ENCODE measurements at places on chromosomes 3 and 15. TPM values are rescaled to one million over a fixed set of nuclear protein-coding genes. Genes with fewer than 3 reads are reported as not detected.
A peak's percentile ranks its signal among the peaks of the same experiment; 100 is the strongest.

GRCh38 chr3:169659820-169660674 lies 3.5 kb downstream of the MECOM start:
- H3K36me3 ChIP-seq, result no peaks in the 10 kb centered on the region
- peaks cover 78% of the 10 kb centered on the region for H3K27me3 ChIP-seq
- peak; percentile 63 for DNase-seq
- peak overlapping the region; percentile 97 for H3K27ac ChIP-seq

GRCh38 chr15:85091990-85092389 lies 110.3 kb downstream of the PDE8A start:
- peaks cover 69% of the 10 kb centered on the region for H3K36me3 ChIP-seq
- H3K4me1 ChIP-seq, result no peaks in the 10 kb centered on the region
- H3K4me3 ChIP-seq, result no peak overlapping the region
- H3K27me3 ChIP-seq, result no peaks in the 10 kb centered on the region

DNA sequence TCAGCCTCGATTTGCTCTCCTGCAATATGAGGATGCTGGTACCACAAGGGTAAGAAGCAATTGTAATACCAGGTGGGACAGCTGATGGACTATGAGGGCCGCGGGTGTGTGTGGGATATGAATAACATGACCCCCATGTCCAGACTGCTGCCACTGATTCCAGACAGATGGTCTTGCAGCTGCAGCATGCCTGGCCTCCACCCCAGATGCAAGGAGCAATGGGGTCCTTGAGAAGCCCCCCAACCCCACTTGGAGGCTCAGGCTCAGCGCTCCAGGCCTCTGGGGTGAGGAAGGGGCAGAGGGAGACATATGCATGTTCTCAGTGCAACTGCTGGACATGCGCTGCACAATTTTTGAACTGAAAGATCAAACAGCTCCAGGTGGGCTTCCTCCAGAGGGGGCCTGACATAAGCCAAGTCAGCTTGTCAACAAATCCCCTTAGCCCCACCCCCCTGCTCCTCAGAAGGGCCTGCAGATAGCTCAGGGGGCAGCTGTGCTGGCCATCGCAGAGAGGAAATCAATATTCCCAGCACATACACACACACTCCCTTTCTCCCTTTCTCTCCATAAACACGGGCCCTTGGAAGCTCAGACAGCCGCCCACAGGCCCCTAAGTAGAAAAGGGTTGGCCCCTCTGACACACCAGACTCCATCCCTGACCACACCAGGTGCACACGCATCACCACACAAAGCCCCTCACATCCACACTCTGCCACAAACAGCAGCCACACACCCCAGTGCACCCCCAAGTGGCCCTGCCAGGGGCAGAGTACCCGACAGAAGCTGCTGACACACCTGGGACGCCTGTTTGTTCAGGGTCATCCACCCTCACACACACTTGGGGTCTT lies 107.0 kb downstream of the IQSEC1 start:
- peak overlapping the region; percentile 82 for H3K27ac ChIP-seq
- peak overlapping the region; percentile 88 for H3K4me3 ChIP-seq
- H3K36me3 ChIP-seq, result no peaks in the 10 kb centered on the region
- H3K4me1 ChIP-seq, result peaks cover 44% of the 10 kb centered on the region
- H3K27me3 ChIP-seq, result no peaks in the 10 kb centered on the region

Gene ASB14
- total RNA-seq, result not detected

DNA sequence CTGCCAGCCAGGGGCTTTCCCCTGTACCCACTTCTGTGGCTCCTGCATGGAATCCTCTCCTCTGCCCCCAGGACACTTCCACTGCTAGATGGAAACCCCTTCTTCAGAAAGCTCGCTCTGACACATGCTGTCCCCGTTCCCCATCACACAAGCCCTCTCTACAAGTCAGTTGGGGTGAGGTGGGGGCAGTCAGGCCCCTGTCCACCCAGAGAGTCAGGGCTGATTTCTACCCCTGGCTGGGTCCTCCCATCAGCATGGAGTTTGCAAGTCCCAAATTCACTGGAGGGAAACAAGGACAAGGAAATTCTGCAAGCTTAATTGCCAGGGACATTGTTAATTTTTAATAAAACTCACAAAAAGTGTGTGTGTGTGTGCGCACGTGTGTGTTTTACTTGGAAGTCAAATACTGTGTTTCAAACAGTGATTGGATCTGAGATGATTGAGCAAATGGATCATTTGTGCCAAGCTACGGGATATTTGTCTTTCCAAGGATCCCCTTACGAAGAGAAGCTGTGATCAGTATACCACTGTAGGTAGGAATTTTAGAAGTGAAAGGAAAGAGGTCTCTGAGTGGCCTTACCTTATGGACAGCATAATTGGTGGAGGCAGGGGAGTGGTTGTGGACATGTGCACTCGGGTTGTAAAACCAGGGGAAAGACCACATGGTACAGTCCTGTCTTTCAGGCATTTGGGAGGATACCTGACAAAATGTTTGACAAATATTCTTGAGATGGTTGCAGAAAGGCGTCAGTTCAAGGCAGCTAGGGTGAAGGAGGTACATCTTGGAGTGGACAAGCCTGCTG lies 1.5 kb upstream of the AMOTL2 start:
- H3K4me3 ChIP-seq, result no peak overlapping the region
- peak overlapping the region; percentile 100 for H3K27ac ChIP-seq
- H3K36me3 ChIP-seq, result peaks cover 8% of the 10 kb centered on the region
- peaks cover 43% of the 10 kb centered on the region for H3K4me1 ChIP-seq

- DNase-seq, result no peak
- H3K4me3 ChIP-seq, result no peak overlapping the region
- H3K4me1 ChIP-seq, result no peaks in the 10 kb centered on the region
- H3K27ac ChIP-seq, result no peak overlapping the region
- peaks cover 98% of the 10 kb centered on the region for H3K36me3 ChIP-seq
These were observed 45.6 kb downstream of the CDAN1 start for GRCh38 chr15:42691308-42691707.

Gene SLC6A1
- total RNA-seq, result not detected

Gene MESP1
- 0.58 TPM for total RNA-seq

- DNase-seq, result peak; percentile 68
- H3K4me1 ChIP-seq, result peaks cover 5% of the 10 kb centered on the region
- H3K27me3 ChIP-seq, result no peaks in the 10 kb centered on the region
- no peak overlapping the region for H3K27ac ChIP-seq
These were observed 116.5 kb upstream of the SLC2A2 start for GRCh38 chr3:171142985-171143384.

Gene PATL2
- 5.4 TPM for total RNA-seq

Gene RYR3
- total RNA-seq, result 5.4 TPM

GRCh38 chr3:196166741-196167140 lies 44.5 kb downstream of the ZDHHC19 start:
- DNase-seq, result no peak
- H3K27me3 ChIP-seq, result no peaks in the 10 kb centered on the region

DNA sequence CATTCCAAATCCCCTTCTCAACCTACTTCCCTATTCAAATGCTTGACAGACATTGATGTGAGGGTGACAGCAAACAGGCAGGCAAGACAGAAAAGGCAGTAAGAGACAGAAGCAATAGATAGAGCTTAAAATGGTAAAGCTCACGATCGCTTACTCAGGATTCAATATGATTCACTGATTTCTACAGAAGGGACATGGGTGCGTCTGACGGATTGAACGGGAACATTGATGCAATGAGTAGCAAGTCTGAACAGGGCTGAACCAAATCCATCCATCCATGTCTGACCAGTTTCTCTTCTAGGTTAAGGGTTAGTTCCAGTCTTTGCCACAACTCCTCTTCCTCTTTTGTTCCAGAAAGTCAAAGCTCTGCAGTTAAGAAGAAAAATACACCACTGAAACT lies 35.1 kb downstream of the P2RY1 start:
- no peaks in the 10 kb centered on the region for H3K4me1 ChIP-seq
- H3K27me3 ChIP-seq, result no peaks in the 10 kb centered on the region
- no peaks in the 10 kb centered on the region for H3K36me3 ChIP-seq
- no peak overlapping the region for H3K27ac ChIP-seq
- peak; percentile 4 for DNase-seq

- H3K4me3 ChIP-seq, result no peak overlapping the region
- no peaks in the 10 kb centered on the region for H3K27me3 ChIP-seq
- no peak overlapping the region for H3K27ac ChIP-seq
- H3K36me3 ChIP-seq, result no peaks in the 10 kb centered on the region
- no peak for DNase-seq
These were observed 200.7 kb downstream of the GREM1 start for GRCh38 chr15:32918547-32918946.

GRCh38 chr3:149091983-149092382 lies 5.7 kb upstream of the HLTF start:
- H3K4me1 ChIP-seq, result no peaks in the 10 kb centered on the region
- no peaks in the 10 kb centered on the region for H3K36me3 ChIP-seq
- no peak overlapping the region for H3K27ac ChIP-seq

- DNase-seq, result no peak
- no peaks in the 10 kb centered on the region for H3K27me3 ChIP-seq
- H3K4me3 ChIP-seq, result no peak overlapping the region
- H3K27ac ChIP-seq, result no peak overlapping the region
These were observed 58.5 kb downstream of the ST8SIA2 start for GRCh38 chr15:92452143-92452542.

GRCh38 chr15:80875568-80876347 lies 96.6 kb downstream of the CEMIP start:
- no peaks in the 10 kb centered on the region for H3K4me1 ChIP-seq
- no peaks in the 10 kb centered on the region for H3K36me3 ChIP-seq
- H3K27ac ChIP-seq, result no peak overlapping the region
- DNase-seq, result no peak

DNA sequence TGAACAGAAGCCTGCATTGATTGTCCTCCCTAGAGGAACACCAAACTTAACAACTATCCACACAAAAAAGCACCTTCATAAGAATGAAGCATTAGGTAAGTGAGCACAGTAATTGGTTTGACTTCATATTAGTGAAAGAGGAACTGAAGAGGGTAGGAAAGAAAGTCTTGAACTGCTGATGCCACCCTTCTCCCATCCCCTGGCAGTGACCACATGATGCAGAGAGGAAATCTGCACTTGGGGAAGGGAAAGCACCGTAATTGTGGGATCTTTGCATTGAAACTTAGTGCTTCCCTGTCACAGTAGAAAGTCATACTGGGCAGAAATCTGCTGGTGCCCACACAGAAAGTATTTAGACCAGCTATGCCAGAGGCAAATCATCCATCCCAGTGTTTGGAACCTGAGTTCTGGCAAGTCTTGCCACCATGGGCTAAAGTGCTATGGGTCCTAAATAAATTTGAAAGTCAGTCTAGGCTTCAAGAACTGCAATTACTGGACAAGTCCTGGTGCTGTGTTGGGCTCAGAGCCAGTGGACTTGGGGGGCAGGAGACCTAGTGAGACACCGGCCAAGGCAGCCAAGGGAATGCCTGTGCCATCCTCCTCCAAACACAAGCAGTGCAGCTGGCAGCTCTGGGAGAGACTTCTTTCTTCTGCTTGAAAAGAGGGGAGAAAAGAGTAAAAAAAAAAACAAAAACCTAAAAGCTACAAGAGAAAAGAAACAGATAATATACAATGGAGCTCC lies 63.6 kb downstream of the SLC15A2 start:
- no peaks in the 10 kb centered on the region for H3K36me3 ChIP-seq
- no peak for DNase-seq
- H3K27ac ChIP-seq, result no peak overlapping the region
- no peaks in the 10 kb centered on the region for H3K4me1 ChIP-seq

Gene TTBK2
- 8.2 TPM for total RNA-seq

Gene BHLHE40
- 26.6 TPM for total RNA-seq

- no peaks in the 10 kb centered on the region for H3K36me3 ChIP-seq
- no peak overlapping the region for H3K4me3 ChIP-seq
- peak; percentile 87 for DNase-seq
- H3K27me3 ChIP-seq, result no peaks in the 10 kb centered on the region
These were observed 30.5 kb upstream of the MYZAP start for GRCh38 chr15:57561041-57561711.

Gene PARP9
- 27.9 TPM for total RNA-seq

Gene RETNLB
- not detected for total RNA-seq

- no peak for DNase-seq
These were observed 134.1 kb downstream of the ISL2 start for GRCh38 chr15:76470691-76471090.

GRCh38 chr3:159130108-159130507 lies 328.3 kb downstream of the MFSD1 start:
- no peak for DNase-seq
- H3K27ac ChIP-seq, result no peak overlapping the region
- H3K4me3 ChIP-seq, result no peak overlapping the region
- H3K36me3 ChIP-seq, result no peaks in the 10 kb centered on the region

- no peak overlapping the region for H3K27ac ChIP-seq
- peak; percentile 32 for DNase-seq
- peaks cover 22% of the 10 kb centered on the region for H3K27me3 ChIP-seq
- no peaks in the 10 kb centered on the region for H3K36me3 ChIP-seq
- no peaks in the 10 kb centered on the region for H3K4me1 ChIP-seq
These were observed 51.4 kb downstream of the SLC6A11 start for GRCh38 chr3:10867384-10867783.

Gene TRH
- total RNA-seq, result not detected

GRCh38 chr3:104510131-104510849 lies 856.4 kb upstream of the ALCAM start:
- H3K4me3 ChIP-seq, result no peak overlapping the region
- H3K36me3 ChIP-seq, result no peaks in the 10 kb centered on the region
- no peaks in the 10 kb centered on the region for H3K27me3 ChIP-seq
- H3K27ac ChIP-seq, result no peak overlapping the region

DNA sequence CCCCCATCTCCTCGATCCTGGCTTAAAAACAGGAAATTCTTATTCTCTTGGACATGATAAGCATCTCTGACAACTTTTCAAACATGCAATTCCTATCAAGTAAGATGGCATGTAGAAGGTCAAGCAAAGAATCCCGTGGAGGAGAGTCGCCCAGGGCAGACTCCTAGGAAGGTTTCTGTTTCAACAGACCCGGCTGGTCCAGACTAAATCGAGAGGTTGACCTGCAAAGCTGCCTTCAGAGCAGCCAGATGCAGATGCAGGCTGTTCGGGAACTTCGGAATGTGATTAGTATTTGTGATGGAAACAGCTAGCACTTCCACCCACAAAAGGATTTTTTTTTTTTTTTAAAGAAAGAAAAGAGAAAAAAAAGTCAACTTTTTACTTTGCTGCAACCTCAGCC lies 216.8 kb downstream of the NR1D2 start:
- DNase-seq, result no peak
- H3K4me1 ChIP-seq, result no peaks in the 10 kb centered on the region
- H3K27ac ChIP-seq, result no peak overlapping the region
- no peak overlapping the region for H3K4me3 ChIP-seq

- DNase-seq, result no peak
- H3K4me1 ChIP-seq, result no peaks in the 10 kb centered on the region
- H3K36me3 ChIP-seq, result no peaks in the 10 kb centered on the region
- no peaks in the 10 kb centered on the region for H3K27me3 ChIP-seq
- H3K27ac ChIP-seq, result no peak overlapping the region
These were observed 45.7 kb downstream of the B3GNT5 start for GRCh38 chr3:183298701-183299153.

All from stomach (tissue), 19 donors.